Stimulated activated CD8-positive, alpha-beta memory T cell treated with anti-CD3 and anti-CD28 coated beads, Interleukin-4, amount 100 ng/mL, for 4 hours (primary cell): ENCODE measurements at places on chromosomes 12 and 14.

DNA sequence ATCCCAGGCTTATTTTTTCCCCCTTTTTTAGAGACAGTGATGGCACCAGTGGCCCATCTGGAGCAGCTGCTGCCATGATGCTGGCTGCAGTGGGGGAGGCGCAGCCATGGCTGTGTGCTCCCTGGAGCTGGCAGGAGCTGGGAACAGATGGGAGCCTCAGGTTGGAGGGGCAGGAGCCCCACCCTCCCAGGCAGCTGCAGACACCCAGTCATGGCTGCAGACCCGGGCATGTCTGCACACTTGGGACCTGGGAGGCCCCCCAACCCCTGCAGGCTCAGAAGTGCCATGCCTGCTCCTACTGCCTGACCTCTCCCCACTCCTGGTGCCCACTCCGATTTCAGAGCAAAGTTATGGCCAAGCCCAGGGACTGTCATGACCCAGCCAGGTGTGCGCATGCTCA, 25.1 kb downstream of the CDKL1 start:
- no peak for DNase-seq

- no peak for DNase-seq
Measured at GRCh38 chr12:55698241-55698955, 9.3 kb downstream of the ITGA7 start.

- DNase-seq: no peak
Measured at GRCh38 chr12:53938326-53939140, at the start of gene HOXC13. HOXC13 (plus strand) TSS chr12:53938831; CDS start chr12:53938907, 76 bp downstream.

DNA sequence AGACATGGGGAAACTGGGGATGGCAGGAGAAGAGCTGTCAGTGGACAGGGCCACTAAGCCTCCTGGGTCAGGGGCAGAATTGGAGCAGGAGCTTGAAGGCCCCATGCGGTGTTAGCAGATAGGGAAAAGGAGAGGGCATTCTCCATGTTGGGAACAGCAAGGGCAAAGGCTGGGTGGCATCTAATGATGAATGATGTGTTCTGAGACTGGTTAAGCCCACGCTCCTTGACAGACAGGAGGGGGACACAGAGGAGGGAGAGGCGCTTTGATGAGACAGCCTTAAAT, 63.0 kb downstream of the CLMN start:
- DNase-seq: no peak

DNA sequence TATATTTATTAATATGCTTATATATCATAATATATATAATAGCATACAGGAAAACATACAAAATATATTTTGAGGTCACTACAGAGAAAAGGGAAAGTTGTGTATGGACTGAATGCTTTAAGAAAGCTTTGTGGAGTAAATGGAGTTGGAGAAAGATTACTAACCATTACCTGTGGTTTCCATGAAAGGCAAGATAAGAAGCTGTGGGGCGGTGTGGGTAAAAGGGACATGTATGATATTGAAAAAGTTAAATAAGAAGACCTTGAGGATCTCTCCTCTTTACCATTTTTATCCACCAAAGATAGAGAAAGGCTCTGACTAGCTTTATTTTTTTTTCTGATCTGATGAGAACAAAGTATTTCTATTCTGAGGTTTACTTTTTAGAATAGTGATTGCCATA, 404.4 kb downstream of the TRHDE start:
- no peak for DNase-seq

DNA sequence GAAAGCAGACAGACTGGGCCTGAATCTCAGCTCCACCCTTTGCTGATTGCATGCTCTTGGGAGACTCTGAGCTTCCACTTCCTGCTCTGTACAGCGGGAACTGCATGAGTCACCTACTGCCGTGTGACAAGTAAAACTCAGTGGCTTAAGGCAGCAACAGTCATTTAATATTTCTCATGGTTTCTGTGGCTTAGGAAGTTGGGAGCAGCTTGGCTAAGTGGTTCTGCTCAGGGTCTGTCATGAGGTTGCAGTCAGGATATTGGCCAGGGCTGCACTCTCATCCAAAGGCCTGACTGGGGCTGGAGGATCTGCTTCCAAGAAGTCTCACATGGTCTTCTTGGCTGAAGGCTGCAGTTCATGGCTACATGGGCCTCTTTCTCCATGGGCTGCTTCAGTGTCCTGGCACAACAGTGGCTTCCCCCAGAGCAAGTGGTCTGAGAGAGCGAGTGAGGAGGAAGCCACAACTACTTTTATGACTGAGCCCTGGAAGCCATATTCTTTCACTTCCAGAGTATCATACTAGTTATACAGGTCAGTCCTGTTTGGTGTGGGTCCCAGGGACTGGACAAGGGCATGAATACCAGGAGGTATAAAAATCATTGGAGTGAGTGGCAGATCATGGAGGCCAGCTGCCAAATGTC, 49.7 kb downstream of the FAM222A start:
- DNase-seq: no peak

- no peak for DNase-seq
Measured at GRCh38 chr12:12460935-12461922, 101.4 kb downstream of the DUSP16 start.

- DNase-seq: no peak
Measured at GRCh38 chr14:75011356-75011994, 8.8 kb downstream of the EIF2B2 start.

GRCh38 chr14:60317609-60318008, 68.6 kb downstream of the PPM1A start:
- DNase-seq: no peak

GRCh38 chr12:57621497-57622292, 10.5 kb downstream of the ARHGEF25 start:
- DNase-seq: no peak

DNA sequence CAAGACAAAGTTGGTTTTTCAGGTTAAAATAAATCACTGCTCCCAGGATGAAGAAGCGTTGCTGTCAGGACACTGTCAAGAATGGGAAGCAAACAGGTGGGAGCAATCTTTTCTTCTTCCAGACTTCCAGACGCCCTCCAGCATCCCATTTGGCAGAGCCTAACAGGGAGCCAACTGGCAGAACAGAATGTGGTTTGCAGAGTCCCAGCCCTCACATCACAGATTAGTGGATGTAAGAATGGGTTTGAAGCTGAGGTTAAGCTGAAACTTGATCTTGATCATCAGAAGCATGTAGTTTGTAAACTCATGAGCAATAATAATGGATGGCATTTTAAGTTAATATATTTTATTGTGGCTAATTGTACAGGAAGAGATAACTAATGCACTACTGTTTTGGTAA, 636.4 kb downstream of the SLC6A15 start:
- DNase-seq: no peak

DNA sequence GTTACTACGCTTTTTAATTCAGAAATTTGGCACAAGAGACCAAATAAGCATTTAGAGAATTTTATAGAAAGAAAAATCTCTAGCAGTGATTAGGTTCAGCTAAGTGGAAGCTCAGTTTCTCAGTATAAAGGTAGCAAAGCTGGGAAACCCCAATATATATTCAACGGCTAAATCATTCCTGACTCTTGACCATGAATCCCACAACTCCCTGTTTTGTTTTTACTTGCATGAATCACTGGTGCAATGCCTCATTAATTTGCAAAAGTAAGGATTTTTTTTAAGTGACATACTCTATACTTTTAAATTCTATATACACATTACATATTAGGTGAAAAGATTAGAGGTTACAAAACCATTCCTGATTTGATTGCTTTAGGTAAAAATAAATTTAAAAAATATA, 74.3 kb upstream of the PLEKHG7 start:
- DNase-seq: no peak

DNA sequence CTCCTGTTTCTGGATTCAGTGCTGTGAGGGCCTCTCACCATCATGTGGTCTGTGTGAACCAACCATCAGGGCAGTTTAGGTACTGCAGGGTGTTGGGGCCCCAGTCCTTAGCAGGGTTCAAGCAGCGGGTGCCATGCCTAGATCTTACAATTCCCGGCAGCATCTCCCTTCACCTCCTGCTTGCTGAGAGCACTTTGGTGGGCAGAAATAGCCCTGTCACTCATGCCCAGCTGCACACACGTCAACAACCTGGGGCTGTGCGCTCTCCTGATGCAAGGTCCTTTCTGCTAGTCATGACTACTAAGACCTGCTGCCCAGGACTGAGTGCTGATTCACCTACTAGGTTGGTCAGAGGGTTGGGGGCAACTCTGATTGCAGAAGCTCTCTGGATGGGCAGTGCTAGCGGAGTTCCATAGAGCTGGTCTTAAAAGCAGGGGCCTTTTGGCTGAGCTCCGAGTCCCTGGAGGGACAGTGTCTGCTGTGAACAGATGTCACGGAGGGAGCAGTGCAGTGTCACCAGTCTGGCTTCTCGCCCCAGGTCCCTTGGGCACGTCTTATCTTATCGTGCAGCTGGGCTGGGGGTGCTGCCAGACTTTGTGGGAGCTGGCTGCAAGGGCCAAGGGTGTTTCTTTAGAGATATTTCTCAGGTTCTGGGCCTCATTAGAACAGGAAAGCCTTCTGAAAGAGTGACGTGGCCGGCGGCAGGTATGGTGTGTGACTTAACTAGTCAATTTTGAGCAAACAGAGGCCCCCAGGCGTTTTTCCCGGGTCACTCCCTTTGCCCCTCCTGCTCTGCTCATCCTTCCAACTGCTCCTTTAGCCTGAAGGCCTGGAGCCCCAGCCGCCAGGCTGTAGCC, 71.8 kb downstream of the NINJ2 start:
- DNase-seq: no peak

- no peak for DNase-seq
Measured at GRCh38 chr12:81668475-81668874, 90.7 kb downstream of the PPFIA2 start.

GRCh38 chr12:1246637-1247036, 255.6 kb downstream of the ERC1 start:
- DNase-seq: no peak

DNA sequence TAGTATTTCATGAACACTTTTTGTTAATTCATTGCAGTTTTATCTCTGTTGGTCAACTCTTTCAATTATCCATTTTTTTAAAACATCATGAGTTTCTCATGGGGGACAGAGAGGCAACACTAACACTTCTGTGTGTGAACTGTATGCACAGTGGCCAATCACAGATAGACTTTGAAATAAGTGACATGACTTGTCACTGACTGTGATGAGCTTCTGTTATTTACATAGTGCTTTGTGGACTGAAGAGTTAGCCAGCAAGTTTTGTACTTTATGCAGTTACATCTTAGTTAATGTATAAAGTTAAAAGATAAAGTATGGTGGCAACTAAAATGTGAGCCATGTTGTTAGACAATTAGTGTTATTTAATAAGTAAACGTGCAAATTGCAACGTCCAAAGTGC, 16.1 kb downstream of the FERMT2 start:
- no peak for DNase-seq

DNA sequence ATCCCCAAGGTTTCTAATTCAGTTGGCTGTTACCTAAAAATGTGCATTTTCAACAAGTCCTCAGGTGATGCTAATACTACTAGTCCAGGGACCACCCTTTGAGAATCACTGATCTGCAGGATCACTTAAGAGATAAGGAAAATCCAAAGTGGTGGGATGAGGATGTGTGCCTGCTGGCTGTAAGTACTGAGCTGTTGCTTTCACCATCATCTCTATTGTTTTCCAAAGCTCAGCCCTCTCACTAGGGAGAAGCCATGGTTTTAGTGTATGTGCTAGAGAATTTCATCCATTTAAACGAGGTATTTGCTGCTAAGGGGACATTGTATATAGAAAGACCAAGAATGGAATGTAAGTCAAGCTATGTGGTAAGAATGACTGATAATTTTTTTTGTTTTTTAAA, 202.3 kb downstream of the KIF21A start:
- no peak for DNase-seq

DNA sequence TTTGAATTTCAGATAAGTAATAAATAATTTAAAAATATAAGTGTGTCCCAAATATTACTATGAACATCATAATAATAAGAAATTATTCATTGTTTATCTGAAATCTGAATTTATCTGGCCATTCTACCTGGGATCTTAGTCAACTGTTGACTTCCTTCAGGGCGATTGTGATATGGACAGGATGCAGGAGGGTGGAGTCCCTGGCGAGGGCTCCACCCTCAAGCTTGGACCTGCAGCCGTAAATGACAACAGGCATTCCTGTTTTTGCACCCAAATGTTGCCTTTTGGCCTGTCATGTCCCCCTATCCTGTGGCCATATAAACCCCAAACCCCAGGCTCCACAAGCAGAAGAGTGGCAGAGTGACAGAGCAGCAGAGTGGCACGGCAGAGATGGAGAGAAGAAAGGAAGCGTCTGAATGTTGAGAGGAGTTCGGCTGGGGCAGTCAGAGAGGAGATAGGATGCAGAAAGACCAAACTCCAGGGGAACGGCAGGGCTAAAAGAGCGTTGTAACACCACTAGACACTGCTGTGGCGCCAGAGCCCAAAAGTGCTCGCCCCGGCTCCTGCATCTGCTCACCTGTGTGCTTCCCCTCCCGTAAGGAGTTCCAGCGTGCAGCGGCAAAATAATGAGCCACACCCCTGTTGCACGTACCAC, 39.4 kb upstream of the FUT8 start:
- DNase-seq: no peak

- DNase-seq: no peak
Measured at GRCh38 chr12:109997393-109997792, 1.2 kb upstream of the GIT2 start.

DNA sequence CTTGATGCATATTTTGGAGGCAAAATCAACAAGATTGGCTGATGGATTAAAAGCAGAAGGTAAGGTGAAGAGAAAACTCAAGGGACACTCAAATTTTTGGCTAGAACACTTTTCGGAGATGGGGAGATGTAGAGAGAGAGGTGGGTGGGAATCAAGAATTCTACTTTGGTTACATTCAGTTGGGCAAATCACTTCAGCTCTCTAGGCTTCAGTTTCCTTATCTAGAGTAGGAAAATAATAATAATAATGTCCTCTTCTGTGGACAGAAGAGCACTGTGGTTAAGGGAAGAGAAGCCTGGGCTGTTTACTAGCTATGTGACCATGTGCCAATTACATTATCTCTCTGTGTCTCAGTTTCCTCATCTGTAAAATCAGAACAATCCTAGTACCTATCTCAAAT, 23.4 kb upstream of the DHRS2 start:
- no peak for DNase-seq

DNA sequence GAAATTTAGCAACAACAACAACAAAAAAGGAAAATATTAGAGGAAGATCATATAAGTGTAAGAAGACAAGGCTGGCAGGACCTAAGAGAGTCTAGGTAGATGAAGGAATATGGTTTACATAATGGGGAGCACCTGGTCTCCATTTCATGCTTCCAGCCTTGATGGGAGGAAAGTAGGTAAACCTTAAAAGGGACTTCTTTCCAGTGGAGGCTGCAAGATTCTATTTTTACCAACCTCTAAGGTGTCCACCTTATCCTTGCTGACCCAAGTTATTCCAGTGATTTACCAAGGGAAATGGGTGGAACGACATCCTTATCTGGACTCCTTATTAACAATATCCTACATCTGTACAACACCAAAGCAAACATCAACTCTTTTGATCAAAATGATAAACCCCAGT, 30.0 kb downstream of the DAD1 start:
- no peak for DNase-seq
